ENCODE measurements at places on chromosomes 6 and 20. TPM values are rescaled to one million over a fixed set of nuclear protein-coding genes. Genes with fewer than 3 reads are reported as not detected.
A peak's percentile ranks its signal among the peaks of the same experiment; 100 is the strongest.

The TFEB gene
- 36.0 TPM for total RNA-seq

The CST2 gene
- total RNA-seq = not detected

The SLC22A1 gene
- 5.8 TPM for total RNA-seq

The DZANK1 gene
- total RNA-seq = 2.2 TPM

The ATRN gene
- 15.7 TPM for total RNA-seq

- H3K27me3 ChIP-seq = peaks cover 12% of the 10 kb centered on the region
- no peak for DNase-seq
- no peak overlapping the region for H3K4me3 ChIP-seq
Measured at GRCh38 chr6:70314296-70314695, 11.4 kb upstream of the COL9A1 start.

GRCh38 chr20:49587111-49587570 lies 19.2 kb upstream of the PTGIS start:
- DNase-seq = no peak
- peaks cover 13% of the 10 kb centered on the region for H3K27me3 ChIP-seq
- peaks cover 52% of the 10 kb centered on the region for H3K4me1 ChIP-seq

DNA sequence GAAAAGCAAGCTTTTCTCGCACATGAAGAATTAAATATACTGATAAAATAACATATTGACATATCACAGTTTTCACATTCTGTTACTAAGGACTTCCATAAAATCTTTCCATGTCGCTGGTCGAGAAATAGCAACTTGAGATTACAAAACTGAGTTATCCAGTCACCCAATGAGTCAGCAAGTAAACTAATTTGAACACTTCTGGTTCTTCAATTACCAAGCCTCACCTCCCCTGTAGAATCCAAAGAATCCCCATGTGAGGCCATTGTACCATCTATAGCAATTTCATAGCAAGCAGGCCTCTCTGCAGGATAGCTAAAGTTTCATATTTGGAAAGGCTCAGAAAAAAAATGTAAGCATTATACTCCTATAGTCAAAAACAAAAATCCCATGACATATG lies 87.3 kb downstream of the PKHD1 start:
- H3K4me3 ChIP-seq = no peak overlapping the region
- peaks cover 15% of the 10 kb centered on the region for H3K27me3 ChIP-seq
- DNase-seq = no peak
- H3K36me3 ChIP-seq = no peaks in the 10 kb centered on the region
- H3K4me1 ChIP-seq = no peaks in the 10 kb centered on the region

DNA sequence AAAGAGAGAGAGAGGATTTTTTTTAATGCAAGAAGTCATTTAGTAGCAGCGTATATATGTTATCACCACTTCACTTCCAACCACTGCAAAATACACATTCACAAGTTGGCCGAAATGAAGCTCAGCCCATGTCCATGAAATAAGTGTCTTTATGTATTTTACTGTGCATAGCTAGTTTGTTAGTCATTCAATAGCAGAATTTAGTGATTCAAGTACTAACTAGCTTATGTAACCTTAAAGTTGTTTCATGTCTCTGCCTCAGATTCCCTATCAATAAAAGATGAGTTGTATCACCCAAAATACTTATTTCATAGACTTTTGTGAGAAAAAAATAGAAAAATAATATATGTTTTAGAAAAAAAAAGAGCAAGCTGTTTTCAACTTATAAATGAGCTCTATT lies 153.7 kb upstream of the PRDM1 start:
- H3K36me3 ChIP-seq = no peaks in the 10 kb centered on the region
- H3K4me3 ChIP-seq = no peak overlapping the region
- no peaks in the 10 kb centered on the region for H3K4me1 ChIP-seq
- no peak overlapping the region for H3K27ac ChIP-seq
- no peak for DNase-seq

GRCh38 chr6:69138893-69139494 lies 503.9 kb downstream of the ADGRB3 start:
- no peak overlapping the region for H3K27ac ChIP-seq
- no peak overlapping the region for H3K4me3 ChIP-seq
- no peaks in the 10 kb centered on the region for H3K4me1 ChIP-seq
- no peaks in the 10 kb centered on the region for H3K36me3 ChIP-seq
- H3K27me3 ChIP-seq = no peaks in the 10 kb centered on the region
- DNase-seq = no peak

GRCh38 chr6:102197211-102197610 lies 803.7 kb downstream of the GRIK2 start:
- no peak for DNase-seq
- H3K27me3 ChIP-seq = no peaks in the 10 kb centered on the region
- no peaks in the 10 kb centered on the region for H3K4me1 ChIP-seq
- peaks cover 17% of the 10 kb centered on the region for H3K36me3 ChIP-seq
- H3K4me3 ChIP-seq = no peak overlapping the region
- H3K27ac ChIP-seq = no peak overlapping the region

GRCh38 chr6:123677897-123678296 lies 41.1 kb upstream of the TRDN start:
- H3K27ac ChIP-seq = no peak overlapping the region
- H3K4me1 ChIP-seq = no peaks in the 10 kb centered on the region
- no peaks in the 10 kb centered on the region for H3K36me3 ChIP-seq
- H3K4me3 ChIP-seq = no peak overlapping the region
- no peaks in the 10 kb centered on the region for H3K27me3 ChIP-seq

DNA sequence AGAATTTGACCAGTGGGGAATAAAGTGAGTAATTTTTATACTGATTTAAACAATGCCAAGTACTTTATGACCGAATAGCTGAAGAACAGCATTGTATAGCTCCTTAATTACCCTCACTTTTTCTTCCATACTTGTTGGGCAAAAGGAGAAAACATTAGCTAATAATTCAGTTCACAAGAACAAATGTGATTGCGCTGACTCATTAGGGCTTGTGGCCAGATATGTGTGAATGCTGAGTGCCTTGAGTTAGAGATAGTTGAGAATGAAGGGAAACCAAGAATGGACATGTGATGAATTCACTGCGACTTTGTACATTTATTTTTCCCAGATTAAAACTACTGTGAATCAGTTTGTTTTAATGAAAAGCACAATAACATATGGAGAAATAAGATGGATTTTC lies 669.4 kb downstream of the TFAP2A start:
- no peak overlapping the region for H3K27ac ChIP-seq
- no peaks in the 10 kb centered on the region for H3K4me1 ChIP-seq
- H3K4me3 ChIP-seq = no peak overlapping the region
- no peaks in the 10 kb centered on the region for H3K27me3 ChIP-seq
- no peak for DNase-seq

GRCh38 chr6:70045413-70045812 lies 179.1 kb downstream of the COL19A1 start:
- no peak for DNase-seq
- H3K4me1 ChIP-seq = no peaks in the 10 kb centered on the region
- H3K4me3 ChIP-seq = no peak overlapping the region
- no peak overlapping the region for H3K27ac ChIP-seq
- no peaks in the 10 kb centered on the region for H3K27me3 ChIP-seq

DNA sequence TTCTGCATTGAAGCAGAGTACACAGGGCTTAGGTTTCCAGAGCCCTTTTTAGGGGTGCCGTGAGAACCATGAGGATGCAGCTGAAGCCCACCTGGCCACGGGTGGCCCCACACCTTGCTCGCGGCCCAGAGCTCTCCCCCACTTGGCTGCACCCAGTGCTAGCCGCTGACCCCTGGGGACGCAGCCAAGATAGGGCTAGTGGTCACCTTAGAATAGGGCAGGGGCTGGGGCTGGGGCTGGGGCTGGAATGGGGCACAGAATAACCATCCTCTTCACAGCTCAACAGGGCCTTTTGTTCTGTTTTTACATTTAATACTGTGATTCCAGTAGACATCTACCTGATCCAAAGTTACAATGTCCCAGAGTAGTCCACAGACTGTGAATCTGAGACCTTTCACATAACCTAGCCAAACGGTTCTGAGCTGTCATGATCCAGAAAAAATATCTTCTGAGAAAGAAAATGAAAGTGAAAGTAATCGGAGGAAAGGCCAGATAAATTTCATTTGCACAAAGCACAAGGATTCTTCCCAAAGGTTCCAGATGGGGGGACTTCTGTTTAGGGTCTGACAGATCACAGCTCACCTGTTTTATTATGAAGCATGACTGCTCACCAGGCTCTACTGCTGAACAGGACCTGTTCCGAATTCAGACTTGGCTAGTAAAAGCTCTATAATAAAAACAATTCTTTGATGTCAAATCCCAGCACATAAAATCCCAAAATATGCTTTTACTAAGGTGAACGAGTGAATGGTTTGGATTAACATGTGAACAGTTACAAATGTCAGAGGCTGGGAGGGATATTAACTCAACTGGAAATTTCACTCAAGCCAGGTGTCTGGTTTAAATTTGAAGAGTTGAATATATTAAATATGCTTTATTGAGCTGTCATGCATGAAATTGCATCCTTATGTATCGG lies 401.9 kb downstream of the THBS2 start:
- H3K27ac ChIP-seq = no peak overlapping the region
- H3K4me1 ChIP-seq = peaks cover 17% of the 10 kb centered on the region
- H3K4me3 ChIP-seq = no peak overlapping the region
- no peaks in the 10 kb centered on the region for H3K27me3 ChIP-seq

GRCh38 chr6:159894991-159895390 lies 4.2 kb downstream of the MAS1 start:
- H3K27me3 ChIP-seq = peaks cover 25% of the 10 kb centered on the region
- no peaks in the 10 kb centered on the region for H3K36me3 ChIP-seq
- no peak overlapping the region for H3K4me3 ChIP-seq
- DNase-seq = no peak

GRCh38 chr20:48326868-48327267 lies 500.9 kb downstream of the PREX1 start:
- H3K27me3 ChIP-seq = peaks cover 24% of the 10 kb centered on the region
- DNase-seq = no peak
- H3K27ac ChIP-seq = no peak overlapping the region
- H3K4me3 ChIP-seq = no peak overlapping the region

GRCh38 chr6:25603251-25603650 lies 48.8 kb upstream of the SCGN start:
- peaks cover 23% of the 10 kb centered on the region for H3K27me3 ChIP-seq
- H3K4me1 ChIP-seq = no peaks in the 10 kb centered on the region
- DNase-seq = no peak
- H3K27ac ChIP-seq = no peak overlapping the region
- H3K36me3 ChIP-seq = no peaks in the 10 kb centered on the region

- no peak overlapping the region for H3K27ac ChIP-seq
- no peaks in the 10 kb centered on the region for H3K36me3 ChIP-seq
- H3K27me3 ChIP-seq = peaks cover 25% of the 10 kb centered on the region
- H3K4me1 ChIP-seq = no peaks in the 10 kb centered on the region
- no peak overlapping the region for H3K4me3 ChIP-seq
Measured at GRCh38 chr6:169326067-169326799, 72.6 kb upstream of the THBS2 start.

DNA sequence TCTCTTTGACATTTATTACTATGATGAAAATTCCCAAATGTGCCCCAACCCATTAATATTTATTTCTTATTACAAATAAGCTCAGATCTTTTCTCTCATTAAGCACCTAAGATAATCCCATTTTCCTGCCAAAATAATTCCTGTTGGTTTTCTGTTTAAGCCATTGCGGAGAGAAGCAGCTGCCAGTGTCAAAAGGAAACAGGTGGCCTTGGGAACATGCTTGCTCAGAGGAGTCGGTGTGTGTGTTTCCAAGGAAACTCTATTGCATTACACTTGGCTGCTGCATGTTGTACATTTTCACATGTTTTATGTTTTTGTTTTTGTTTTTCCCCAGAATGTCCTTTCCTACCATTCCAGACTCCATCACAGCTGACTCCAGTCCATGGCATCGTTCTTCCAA lies 56.4 kb downstream of the CD24 start:
- H3K4me1 ChIP-seq = no peaks in the 10 kb centered on the region
- no peak overlapping the region for H3K27ac ChIP-seq

- peak overlapping the region; percentile 77 for H3K4me3 ChIP-seq
- no peak for DNase-seq
- H3K27ac ChIP-seq = peak overlapping the region; percentile 87
- peaks cover 28% of the 10 kb centered on the region for H3K4me1 ChIP-seq
- H3K27me3 ChIP-seq = no peaks in the 10 kb centered on the region
Measured at GRCh38 chr6:127951172-127951917, 50.5 kb upstream of the THEMIS start.

Data from natural killer cell treated with Interleukin-12 subunit alpha and Interleukin-12 subunit beta and Interleukin-15 and Interleukin-18, amount 100 ng/mL, for 72 hours (primary cell).